Amygdala (tissue), 56 donors: ENCODE measurements at places on chromosomes 11 and 22.

- peak; percentile 80 for DNase-seq
These were observed at the start of gene RHOG for GRCh38 chr11:3840870-3841425. Gene RHOG (minus strand): TSS chr11:3840959. CDS start chr11:3828138, 12,821 bp downstream.

DNA sequence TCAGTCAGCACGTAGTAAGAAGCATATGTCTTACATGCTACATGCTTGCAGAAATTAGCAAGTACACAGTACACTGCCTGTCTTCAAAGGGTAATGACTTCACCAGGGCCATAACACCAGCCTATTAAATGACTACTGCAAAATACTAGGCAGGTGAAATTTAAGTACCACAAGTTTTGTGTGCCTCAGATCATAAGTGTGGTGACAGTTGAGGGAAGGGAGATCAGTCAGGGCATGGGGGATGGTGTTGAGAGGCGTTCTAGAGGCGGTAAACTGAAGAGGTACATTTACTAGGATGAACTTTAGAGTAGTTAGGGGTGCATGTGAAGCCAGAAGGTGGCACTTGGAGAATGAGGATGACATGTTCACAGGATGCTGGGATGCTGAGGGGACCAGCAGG lies 22.0 kb downstream of the AMOTL1 start:
- no peak for DNase-seq

GRCh38 chr11:119366690-119367620 lies 14.5 kb downstream of the USP2 start:
- no peak for DNase-seq

DNA sequence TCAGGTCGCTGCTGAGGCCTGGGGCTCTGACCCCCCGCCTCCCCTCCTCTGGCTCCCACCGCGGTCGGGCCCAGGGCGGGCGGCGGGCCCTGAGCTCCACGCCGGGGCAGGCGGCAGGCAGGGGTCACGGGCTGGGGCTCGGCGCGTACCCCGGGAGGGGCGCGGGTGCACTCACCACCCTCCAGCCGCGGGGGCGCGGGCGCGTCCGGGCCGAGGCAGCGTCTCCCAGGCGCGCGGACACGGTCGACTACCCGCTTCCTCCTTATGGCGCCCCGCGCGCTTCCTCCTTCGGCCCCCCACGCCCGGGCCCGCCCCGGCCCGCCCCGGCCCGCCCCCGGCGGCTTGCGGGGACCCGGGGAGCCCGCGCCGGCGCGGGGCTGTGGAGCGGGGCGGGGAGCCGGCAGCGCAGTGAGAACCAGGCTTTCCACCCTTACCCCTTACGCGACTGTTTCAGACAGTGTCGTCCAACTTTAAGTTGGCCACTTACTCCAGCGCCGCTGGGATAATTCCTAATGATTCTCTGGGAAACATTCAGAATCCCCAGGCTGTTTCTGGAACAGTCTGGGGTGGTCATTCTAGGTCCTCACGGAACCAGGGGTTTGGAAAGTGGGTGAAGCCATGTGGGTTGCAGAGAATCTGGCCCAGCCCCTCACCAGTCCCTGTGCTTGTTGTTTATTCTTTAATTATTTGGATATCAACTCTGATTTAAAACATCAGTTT lies at the start of gene BID:
TSS of gene BID (minus strand) at position 264 of the 720 bp plus-strand sequence. CDS start 24,353 bp downstream, outside the sequence.
- DNase-seq = no peak

GRCh38 chr11:81647374-81647773 lies 1086.3 kb downstream of the FAM181B start:
- no peak for DNase-seq

DNA sequence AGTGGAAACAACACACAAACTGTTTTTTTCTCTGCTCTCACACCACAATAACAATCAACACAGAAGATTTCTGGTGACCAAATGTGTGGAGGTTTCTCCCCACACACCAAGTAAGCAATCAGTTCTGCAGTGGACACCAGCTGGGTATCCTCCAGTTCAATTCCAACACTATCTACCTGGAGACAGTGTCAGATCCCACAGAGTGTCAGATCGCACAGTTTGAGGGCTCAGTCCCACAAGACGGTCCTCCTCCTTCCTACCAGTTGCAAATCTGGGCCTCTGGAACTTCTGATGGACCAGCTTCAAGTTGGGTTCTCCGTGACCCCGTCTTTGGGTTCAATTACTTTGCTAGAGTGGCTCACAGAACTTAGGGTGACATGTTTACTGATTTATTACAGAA lies 9.0 kb downstream of the SWAP70 start:
- no peak for DNase-seq

DNA sequence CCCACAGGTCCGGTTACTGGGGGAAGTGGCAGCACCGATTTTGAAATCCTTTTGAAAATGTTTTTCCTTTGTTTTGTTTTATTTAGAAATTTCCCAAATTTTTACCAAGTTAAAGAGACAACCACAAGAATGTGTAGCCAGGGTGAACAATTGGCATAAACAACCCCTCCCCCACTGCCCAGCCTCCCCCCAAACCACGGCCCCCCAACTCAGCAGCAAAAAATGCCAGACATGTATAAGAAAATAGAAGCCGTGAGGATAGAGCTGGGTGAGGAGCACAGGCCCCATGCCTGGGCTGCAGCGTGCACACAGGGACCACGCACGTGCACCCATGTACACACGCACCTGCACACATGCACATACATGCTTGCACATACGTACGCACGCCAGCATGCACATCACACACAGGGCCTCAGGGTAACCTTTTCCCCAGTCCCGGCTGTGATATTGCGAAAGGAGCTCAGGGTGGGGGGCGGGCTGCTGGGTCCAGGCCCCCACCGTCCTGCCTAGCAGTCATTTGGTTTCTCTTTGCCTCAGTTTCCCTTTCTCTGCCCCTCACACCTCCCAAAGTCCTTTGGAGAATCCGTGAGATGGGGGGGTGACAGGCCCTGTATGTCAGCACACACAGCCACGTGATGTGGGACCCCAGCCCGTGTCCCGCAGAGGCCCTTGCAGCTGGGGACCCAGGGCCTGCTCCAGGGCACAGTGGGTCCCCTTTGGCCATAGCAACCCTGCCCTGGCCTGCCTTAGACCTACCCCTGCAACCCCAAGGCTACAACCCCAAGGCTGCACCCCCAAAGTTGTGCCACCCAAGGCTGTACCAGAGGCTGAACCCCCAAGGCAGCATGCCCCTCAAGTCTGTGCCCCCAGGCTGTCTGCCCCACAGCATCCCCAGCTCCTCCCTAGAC lies 42.9 kb downstream of the IGF2 start:
- DNase-seq = no peak

GRCh38 chr11:106821291-106821690 lies 197.0 kb downstream of the GUCY1A2 start:
- no peak for DNase-seq

GRCh38 chr11:84558085-84558905 lies 1068.8 kb downstream of the DLG2 start:
- DNase-seq = no peak

DNA sequence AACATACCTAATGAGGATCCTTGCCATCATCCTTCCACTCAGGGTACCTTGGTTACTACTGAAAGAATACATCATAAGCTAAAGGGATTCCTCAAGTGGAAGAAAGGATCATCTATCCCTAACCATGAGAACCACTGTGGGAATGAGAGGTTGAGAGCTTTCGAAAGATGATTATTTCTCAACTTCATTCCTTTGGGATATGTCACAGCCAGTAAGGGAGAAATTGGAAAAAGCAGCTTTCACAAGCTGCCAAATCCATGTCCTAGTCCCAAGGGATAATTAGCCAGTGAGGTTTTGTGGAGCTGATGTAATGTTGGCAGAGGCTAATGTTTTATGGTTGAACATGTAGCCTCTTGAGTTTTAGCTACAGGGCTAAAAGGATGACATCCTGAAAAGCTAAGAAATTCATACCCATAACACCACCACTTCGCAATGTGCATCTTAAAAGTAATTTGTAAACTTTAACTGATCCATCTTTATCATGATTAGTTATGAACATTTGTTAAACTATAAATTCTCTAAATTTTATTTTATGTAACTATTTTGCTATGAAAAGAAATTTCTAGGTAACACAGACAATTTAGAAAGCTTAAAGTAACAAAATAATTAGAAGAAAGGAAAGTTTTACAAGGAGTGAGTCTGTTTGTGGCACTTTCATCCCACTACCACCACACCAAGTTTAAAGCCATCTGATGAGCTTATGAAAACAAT lies 123.9 kb downstream of the MRTFA start:
- DNase-seq = no peak

GRCh38 chr11:124762624-124763155 lies 600 bp upstream of the ESAM start:
- DNase-seq = no peak

DNA sequence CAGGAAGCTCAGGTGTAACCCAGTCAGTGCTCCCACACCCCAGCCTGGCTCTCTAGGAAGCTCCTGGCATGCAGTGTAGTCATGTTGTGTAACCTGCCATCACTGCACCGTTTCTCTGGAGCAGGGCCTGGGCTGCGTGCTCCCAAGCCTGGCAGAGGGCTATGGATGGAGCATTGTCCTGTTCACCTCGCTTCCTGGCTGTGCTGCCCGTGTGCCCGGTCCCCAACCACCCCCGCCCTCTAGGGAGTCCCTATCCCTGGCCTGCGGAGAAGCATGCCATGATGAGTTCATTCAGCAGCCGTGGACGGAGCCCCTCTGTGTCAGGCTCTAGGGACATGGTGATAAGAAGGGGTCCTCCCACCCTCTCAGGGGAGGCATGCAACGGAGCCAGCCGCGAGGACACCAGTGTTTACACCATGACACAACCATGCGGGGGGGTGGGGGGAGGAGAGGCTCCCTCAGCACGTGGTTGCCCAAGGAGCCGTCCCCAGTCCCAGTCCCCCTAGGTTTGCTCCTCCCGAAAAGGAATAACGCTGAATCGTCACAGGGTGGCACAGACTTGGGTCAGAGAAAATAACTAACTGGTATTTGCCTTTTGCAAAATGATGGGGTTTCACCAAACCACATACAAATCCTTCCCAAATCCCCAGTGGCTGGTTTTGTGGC lies 73.1 kb downstream of the FBLN1 start:
- no peak for DNase-seq

- DNase-seq = no peak
These were observed 111.5 kb downstream of the PKNOX2 start for GRCh38 chr11:125275905-125276618.

- DNase-seq = no peak
These were observed 1.6 kb downstream of the SPON1 start for GRCh38 chr11:13963949-13964770.

DNA sequence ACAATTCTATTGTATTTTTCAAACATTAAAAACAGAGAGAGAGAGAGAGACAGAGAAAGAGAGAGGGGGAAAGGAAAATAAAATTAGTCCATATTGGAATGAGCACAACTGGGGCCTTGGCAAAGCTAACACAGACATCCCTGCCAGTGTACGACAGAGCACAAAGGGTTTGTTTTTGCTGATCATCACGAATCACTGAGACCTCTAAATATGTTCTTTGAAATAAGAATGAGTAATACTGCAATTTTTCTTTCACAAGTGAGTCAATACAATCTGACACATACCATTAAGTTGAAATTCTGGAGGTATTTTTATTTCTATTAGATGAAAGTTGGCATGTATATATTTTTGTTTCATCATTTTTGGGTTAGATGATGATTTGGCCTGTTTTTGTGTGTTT lies 27.0 kb upstream of the LRRC4C start:
- DNase-seq = no peak

- no peak for DNase-seq
These were observed 48.0 kb downstream of the IGLL5 start for GRCh38 chr22:22935546-22936157.

GRCh38 chr22:34851918-34852662 lies 213.9 kb upstream of the ISX start:
- no peak for DNase-seq

GRCh38 chr22:42560381-42560780 lies 6.6 kb downstream of the SERHL2 start:
- DNase-seq = no peak
